ENCODE measurements at places on chromosomes 2 and 18.

DNA sequence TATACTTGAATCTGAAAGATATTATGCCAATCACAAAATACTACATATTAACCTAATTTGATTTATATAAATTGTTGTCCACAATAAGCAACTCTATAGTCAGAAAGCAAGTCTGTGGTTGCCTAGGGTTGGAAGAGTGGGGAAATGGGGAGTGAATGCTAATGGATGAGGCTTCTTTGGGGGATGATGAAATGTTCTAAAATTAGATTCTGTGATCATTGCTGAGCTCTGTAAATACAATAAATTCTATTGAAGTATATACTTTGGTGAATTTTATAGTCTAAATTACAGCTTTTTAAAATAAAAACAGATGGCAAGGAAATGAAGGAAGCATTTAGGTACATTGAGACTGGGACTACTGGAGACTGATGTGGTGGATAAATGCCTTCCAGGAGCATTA, 275.5 kb downstream of the MBD2 start:
- no peaks in the 10 kb centered on the region for H3K27me3 ChIP-seq
- no peak overlapping the region for H3K4me3 ChIP-seq
- no peaks in the 10 kb centered on the region for H3K36me3 ChIP-seq
- DNase-seq = no peak
- H3K27ac ChIP-seq = no peak overlapping the region

DNA sequence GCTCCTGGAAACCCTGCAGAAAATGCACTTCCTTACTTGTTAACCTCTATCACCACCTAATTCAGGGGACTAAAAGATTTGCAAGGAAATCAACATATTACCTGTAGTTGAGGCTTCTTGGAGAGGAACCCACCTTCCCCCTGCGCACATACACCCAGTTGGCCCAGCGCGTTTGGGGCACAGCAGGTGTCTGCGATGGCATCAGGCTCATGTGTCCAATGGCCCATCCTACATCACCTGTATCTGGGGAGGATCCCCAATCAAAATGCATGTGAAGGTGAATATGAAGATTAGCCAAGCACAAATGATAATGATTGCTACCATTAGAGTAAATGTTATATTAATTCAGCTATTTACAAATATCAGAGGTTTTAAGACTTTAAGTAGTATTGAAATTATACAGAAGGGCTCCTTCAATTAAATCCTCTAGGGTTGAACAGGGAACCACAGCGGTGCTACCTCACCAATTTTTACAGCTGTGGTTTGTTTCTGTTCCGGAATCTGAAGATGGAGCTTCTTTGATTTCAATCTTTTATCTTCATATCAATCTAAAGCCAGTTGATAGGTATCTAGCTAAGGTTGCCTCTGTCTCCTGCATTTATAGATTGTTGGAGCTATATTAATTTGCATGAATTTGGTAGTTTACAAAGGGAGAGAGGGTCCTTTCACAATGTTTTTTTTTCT, 486.0 kb downstream of the RNF144A start:
- no peak overlapping the region for H3K4me3 ChIP-seq
- no peaks in the 10 kb centered on the region for H3K4me1 ChIP-seq
- DNase-seq = no peak
- no peak overlapping the region for H3K27ac ChIP-seq

DNA sequence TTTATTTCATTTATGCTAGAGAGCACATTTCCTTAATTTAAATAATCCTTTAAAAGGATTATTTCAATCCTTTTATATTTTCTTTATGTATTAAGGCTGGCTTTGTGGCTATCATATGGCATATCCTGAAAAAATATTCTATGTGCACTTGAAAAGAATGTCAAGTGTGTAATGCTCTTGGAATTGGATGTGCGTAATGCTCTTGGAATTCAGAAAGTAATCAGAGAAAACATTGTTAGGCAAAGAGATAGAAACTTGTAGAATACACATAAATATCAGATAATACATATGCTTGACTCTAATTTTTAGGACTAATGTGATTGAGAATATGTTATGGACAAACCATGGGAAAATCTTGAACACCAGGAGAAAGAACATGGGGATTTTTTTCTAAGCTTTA, 197.5 kb upstream of the COL3A1 start:
- no peaks in the 10 kb centered on the region for H3K36me3 ChIP-seq
- no peaks in the 10 kb centered on the region for H3K4me1 ChIP-seq
- H3K27me3 ChIP-seq = no peaks in the 10 kb centered on the region
- no peak overlapping the region for H3K4me3 ChIP-seq
- DNase-seq = no peak
- no peak overlapping the region for H3K27ac ChIP-seq

- no peaks in the 10 kb centered on the region for H3K4me1 ChIP-seq
- DNase-seq = no peak
- no peaks in the 10 kb centered on the region for H3K36me3 ChIP-seq
- H3K27ac ChIP-seq = no peak overlapping the region
Observed at GRCh38 chr18:25144820-25145219, 207.1 kb downstream of the ZNF521 start.

DNA sequence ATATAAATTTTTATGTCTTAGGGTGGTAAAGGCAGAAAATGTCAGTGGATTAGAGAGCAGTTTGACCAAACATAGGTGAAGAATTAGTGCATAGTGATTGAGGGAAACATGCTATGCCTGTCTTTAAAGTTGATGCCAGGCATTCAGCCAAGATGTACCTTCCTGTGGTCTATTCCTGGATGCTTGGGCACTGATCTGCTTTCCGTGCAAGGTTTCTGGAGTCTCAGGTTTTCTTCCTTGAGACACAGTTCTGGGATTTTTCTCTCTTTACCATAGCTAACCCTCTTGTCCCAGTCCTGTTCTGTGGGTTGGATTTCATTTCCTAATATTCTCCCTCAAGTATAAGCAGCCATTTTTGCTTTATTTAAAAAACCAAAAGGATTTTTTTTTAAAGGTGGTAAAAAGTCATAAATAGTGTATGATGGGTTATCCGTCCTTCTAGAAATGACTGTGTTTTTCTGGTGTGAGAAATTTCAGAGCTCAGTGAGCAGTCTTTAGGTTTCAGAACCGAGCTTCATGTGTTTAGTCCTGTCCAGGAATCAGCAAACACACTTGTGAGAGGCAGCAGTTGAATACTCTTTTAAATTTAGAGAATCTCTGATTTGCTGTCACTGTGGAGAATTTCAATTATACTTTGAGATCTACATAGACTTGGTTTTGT, 43.0 kb upstream of the CYBRD1 start:
- DNase-seq = no peak
- no peaks in the 10 kb centered on the region for H3K27me3 ChIP-seq
- H3K27ac ChIP-seq = no peak overlapping the region
- H3K36me3 ChIP-seq = no peaks in the 10 kb centered on the region
